Peyer's patch (tissue), 4 donors: ENCODE measurements at places on chromosomes 1 and 21.
A peak's percentile ranks its signal among the peaks of the same experiment; 100 is the strongest.

- DNase-seq: no peak
These were observed 165.1 kb upstream of the CACNA1E start for GRCh38 chr1:181318022-181318857.

GRCh38 chr1:22121421-22121911 is 21.4 kb downstream of the WNT4 start:
- no peak for DNase-seq

DNA sequence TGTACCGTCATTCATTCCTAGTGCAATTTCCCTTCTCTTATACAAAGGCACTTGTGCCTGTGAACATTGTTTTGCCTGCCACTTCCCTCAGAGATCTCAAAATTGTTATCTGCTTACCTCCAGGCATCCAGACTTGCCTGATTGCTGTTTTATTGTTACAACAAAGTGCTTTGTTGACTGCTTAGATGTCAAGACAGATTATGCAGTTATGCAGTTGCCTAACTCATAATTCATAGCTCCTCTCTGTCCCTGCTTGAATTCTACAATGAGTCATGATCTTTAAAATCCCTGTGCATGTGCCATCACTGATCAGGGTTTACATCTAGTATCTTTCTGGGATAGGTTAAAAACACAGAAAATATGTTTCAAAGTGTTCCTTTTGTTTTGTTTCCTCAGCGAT is 24.5 kb downstream of the CXADR start:
- DNase-seq: no peak

GRCh38 chr1:220182656-220183055 is 88.7 kb downstream of the IARS2 start:
- DNase-seq: no peak

- DNase-seq: peak; percentile 93
These were observed 39.1 kb upstream of the NFIA start for GRCh38 chr1:61043010-61043820.

GRCh38 chr1:19651141-19651737 is 7.1 kb downstream of the NBL1 start:
- DNase-seq: peak; percentile 74
